NAMALWA (cell line): ENCODE measurements at places on chromosomes 6 and 20.

DNA sequence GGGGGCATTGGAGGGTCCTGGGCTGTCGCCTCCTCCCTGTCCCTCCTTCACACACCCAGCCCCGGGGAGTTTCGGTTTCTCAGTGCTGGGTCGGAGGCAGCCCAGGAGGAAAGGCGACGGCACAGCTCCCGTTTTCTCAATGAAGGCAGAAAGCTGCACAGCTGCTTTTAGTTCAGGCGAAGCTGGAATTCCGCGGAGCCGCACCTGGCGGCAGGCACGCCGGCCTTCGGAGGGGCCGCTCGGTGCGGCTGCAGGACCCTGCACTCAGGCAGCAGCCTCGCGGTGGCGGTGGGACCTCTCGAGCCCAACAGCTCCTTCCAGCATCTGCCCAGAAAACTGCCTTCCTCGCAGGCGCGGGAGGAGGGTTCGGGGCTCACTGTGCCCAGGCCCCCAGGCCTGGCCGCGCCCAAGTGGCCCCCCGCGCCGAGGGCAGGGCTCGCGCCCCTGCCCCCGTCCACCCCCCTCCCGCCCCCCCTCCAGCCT lies 4.6 kb downstream of the FOXQ1 start:
- DNase-seq: no peak

DNA sequence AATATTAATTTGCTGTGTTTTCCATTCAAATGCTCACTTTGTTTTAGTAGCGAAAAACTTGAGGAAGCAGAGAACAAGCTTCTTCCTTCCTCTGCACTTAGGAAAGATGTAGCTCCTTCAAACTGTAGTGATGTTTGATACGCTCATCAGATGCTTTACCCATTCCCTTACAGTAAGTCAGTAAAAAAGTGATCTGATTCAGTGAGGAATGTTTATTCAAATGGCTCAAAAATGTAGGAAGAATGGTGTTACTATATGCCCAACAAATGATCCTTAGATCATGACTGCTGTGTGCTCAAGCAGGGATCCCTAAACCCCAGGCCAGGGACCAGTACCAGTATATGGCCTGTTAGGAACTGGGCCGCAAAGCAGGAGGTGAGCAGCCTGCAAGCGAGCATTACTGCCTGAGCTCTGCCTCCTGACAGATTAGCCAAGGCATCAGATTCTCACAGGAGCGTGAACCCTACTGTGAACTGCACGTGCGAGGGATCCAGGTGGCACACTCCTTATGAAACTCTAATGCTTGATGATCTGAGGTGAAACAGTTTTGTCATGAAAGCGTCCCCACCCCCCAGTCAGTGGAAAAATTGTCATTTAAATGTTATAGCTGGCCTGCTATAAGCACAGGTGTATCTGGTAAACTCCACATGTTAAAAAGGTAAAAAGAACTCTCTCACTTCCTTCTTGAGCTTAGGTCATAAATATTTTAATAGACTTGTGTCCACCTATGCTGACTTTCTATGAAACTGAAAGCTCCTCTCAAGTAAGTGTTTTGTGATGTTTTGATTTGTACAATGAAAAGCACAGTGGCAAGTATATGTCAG lies 187.2 kb downstream of the FOXC1 start:
- DNase-seq: no peak

DNA sequence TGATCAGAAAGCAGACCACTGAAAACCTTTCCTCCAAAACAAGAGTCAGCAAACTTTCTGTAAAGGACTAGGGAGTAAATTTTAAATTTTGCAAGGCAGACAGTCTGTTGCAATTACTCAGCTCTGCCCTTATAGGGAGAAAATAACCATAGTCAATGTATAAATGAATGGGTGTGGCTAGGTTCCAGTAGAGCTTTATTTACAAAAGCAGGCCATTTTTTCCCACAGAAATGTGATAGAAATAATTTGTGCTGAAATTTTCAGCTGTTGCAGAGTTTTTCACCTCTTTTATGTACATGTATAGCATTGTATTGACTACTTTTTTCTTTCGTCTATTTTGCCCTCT lies 7.7 kb downstream of the AMD1 start:
- no peak for DNase-seq

DNA sequence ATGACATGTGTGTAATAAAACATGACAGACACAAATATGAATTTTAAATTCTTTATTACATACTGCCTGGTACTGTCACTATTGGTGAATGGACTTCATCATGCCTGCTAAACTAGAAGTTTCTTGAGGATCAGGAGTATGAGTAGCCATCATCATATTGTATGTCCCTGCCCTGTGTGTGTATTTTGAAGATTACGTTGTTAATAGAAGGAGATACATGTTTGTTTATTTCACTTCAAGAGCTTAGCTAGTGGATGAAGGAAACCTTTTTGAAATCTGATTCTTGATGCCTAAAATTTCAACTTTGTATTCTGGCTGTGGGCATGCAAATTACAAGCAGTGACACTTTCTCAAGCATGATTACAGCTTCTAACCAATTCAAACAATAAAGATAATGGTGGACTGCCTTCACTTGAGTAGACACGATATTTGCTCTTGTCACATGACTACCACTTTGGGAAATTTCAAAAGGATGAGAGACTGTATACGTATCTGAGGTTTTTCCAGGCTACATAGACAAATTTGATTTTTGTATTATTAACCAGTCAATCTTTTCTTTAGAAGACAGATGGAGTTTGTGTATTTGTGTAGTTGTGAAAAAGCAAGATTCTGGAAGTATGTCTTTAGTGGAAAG lies 3.5 kb downstream of the TBPL1 start:
- DNase-seq: no peak

DNA sequence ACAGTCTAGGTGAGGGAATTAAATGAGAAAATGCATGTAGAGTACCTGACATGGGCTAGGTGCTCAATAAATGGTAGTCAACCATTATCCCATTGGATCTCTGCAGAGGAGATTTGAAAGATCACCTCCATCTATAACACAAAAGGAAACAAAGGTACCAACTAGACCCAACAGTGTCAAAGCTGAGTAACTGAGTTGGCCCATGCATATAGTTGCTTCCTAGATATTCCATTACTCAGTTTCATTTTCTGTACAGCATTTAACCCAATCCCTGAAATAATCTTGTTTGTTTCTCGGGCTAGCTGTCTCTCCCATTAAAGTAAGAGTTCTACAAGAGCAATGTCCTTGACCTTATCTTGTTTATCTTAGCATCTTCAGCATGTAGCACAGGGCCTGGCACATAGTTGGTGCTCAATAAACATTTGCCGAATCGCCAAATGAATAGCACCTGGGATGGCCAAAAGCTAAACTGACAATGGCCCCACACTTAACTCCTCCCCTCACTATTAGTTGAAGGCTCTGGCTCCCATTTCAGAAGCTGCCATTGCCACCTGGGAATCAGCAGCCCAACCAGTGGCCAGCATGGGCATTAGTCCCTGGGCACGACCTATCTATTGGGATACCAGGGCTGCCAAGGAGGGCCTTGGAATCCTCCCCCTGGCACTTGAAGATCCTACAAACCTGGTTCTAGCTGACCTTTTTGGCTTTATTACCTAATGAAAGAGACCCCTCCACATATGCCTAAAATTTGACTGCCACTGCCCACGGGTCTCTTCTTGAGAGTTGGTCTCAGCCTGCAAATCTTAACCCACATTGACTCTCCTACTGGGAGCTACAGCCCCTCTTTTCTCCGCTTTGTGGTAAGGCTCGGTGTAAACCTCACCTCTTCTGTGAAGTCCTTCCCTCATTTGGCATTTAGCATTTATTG lies 22.6 kb downstream of the BCL2L1 start:
- DNase-seq: no peak

- DNase-seq: no peak
Measured at GRCh38 chr20:53838311-53838868, 232.0 kb downstream of the BCAS1 start.

DNA sequence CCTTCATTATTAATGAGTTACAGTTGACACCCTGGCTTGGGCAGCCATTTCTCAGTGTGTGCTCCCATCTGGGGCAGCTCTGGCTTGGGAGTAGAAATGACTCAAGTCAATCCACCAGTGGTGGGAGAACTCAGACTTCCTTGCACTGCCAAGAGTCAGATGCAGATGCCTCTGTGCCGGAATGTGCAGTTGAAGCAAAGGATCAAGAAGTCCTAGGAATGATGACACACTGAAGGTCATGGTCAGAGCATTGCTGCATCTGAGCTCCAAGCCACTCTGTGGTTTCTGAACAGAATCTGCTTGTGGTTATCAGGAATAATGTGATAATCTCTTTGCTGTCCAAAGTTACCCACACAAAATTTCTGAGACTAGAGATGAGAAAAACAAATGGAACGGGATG lies 19.5 kb upstream of the PAX1 start:
- DNase-seq: no peak
